Natural killer cell treated with Interleukin-12 subunit alpha and Interleukin-12 subunit beta and Interleukin-15 and Interleukin-18, amount 100 ng/mL, for 72 hours (primary cell): ENCODE measurements at places on chromosomes 6 and 20.

DNA sequence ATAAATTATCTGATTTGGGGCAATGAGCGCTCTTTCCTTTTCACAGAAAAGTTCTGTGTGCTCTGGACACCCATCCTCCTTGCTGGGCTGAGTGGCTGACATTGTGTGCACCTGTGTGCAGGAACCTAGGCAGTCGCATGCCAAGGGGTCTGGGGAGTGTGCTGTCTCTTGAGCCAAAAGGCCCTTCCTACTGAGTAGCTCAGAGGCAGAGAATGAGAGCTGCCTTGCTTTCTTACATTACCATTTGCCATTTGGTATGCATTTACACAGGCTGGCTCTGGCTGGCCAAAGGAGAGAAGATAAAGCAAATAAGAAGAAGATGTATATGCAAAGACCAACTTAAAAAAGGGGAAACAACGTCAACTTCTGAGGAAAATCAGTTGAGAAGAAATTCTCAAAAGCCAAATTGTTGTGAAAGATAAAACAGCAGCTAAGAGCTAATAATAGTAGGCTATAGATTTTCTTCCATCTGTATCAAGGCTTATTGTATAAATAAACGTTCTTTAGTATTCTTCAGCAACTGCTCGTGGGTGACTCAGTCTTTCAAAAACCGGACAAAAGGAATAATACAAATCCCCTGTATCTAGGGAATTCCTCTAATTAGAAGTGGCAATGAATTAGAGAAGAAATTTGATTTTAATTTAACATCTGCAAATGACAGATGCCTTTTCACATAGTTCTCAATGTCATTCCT is 121.9 kb downstream of the INSM1 start:
- no peak for DNase-seq

- no peak for DNase-seq
These were observed 656.3 kb upstream of the NOX3 start for GRCh38 chr6:156111913-156112312.

GRCh38 chr6:157187182-157188083 is 135.9 kb downstream of the TMEM242 start:
- DNase-seq = no peak

GRCh38 chr20:56690531-56691175 is 61.5 kb downstream of the TFAP2C start:
- no peak for DNase-seq

DNA sequence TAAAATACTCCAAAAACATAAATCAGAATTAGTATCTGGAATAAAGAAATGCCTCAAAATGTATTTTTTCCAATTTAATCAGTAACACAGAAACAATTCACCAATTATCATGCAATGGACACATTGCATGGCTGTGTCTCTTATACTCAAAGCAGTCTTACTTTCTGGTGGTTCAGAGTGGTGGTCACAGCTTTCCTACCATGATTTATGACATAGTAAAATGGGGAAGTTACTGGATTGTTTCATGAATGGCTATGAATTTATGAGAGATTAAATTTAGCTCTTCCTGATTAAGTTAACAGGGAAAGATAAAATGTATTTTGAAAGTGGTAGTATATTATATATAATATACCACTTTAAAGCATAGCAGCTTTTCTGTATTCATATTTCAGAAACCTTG is 331.5 kb upstream of the MAP3K7 start:
- DNase-seq = no peak

DNA sequence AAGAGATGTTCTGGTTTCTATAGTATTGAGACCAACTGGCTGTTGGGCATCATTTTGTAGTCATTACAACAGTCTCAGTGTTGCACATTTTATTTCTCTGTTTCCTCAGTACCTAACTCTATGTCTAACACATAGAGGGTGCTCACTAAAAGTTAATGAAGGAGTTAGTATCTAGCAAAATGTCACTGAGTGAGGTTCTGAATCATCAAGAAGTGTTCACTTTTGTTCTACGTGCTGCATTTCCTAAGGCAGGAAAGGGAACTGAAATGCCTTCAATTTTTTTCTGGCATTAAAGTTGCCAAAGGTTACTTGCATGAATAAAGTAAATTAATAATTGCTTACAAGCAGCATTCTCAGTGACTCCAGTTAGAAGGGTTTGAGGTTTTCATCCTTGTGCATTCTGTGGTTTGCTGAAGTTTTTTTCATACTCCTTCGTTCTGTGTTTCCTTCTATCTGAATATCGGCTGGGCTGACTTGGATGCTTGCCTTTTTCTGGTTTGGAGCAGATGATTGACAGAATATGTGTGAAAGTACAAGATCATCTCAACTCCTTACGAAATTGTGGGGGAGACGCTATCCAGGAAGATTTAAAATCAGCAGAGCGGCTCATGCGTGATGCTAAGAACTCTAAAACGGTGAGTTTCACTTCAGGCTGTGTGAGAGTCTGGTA is 114.5 kb upstream of the SCGN start:
- DNase-seq = no peak

GRCh38 chr20:7758406-7758805 is 181.9 kb downstream of the HAO1 start:
- no peak for DNase-seq

- no peak for DNase-seq
These were observed 161.1 kb downstream of the SYCP2 start for GRCh38 chr20:59772373-59772705.

GRCh38 chr6:11388983-11389944 is 148.3 kb upstream of the TMEM170B start:
- no peak for DNase-seq

DNA sequence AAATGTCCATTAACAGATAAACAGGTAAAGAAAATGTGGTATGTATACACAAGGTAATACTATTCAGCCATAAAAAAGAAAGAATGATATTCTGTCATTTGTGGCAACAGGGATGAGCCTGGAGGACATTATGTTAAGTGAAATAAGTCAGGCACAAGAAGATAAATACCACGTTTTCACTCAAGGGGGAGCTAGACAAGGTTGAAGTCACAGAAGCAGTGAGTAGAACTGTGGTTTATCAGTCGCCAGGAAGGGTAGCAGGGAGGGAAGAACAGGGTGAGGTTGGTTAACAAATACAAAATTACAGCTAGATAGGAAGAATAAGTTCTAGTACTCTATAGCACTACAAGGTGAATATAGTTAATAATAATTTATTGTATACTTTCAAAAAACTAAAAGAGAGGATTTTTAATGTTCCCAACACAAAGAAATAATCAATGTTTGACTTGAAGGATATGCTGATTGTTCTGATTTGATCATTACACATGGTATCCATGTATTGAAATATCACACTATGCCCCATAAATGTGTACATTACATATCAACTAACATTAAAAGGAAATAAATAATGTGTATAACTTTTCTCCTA is 21.1 kb downstream of the RTN4IP1 start:
- no peak for DNase-seq

DNA sequence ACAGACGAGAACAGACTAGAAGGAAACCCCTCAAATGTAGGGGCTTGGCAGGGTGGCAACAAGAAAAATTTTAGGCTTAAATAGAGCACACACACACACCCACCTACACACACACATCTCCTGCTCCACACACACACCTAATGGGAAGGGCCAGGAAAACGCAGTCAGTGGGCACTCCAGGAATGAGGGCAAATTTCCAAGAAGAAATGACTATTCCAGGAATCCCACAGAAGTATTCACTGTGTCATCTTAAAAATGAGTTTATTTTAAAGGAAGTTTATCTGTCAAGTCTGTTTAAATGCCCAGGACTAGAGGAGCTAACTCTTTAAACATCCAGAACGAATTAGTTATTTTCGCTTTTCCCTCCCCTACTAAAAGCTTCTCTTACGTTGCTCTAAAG is 13.0 kb downstream of the ALDH8A1 start:
- no peak for DNase-seq

GRCh38 chr6:22726966-22727365 is 157.6 kb downstream of the HDGFL1 start:
- no peak for DNase-seq

DNA sequence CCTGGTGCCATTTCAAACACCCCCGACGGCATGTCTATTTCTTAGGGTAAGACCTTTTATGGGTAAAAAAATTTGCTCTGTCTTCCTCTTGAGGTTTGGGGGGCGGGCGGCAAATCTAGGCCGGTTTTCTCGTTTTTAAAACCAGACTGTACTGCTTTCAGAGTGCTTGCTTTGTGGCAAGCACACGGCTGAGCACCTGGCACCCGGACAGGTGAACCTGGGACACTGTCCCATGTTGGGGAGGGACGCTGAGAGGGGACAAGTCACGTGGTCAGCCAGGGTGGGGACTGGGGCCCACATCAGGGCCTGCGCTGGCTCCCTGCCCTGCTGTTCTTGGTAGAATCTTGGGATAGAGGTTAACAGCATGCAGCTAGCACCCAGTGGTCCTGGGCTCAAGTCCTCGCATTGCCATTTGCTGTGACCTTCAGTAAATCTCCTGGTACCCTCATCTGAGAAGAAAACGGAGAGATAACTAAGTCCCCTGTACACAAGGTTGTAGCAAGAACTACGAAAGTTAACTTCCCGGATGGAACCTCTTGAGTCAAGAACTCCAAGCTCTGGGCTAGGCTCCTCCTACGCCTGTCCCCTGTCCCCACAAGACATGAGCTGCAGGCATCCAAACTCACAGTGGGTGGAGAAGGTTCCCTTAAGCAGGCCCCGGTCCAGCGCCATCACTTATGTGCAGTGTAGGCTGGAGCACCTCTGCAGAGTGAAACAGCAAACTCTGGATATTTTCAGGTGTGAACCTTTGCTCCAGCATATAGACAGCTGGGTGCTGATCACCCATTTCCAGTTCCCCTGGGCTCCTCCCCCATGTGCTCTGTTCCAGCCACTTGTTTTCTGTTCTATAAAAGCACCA is 41.7 kb downstream of the PMEPA1 start:
- DNase-seq = no peak

DNA sequence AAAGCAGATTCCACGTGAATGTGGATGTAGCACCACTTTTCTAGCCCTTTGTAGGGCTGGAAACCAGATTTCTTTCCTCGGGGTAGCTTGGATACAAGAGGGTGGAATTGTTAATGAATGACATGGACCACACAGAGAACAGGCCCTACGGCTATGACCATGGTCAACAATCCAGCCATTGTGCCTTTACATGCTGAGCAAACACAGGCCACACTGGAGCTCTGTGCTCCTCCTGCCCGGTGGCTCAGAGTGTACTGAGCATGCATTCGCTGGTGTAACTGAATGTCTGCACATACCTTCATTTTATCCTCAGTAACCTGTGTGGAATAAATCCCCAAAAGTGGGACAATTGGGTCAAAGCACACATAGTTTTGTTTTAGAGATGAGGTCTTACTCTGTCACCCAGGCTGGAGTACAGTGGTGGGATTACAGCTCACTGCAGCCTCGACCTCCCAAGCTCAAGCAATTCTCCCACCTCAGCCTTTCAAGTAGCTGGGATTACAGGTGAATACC is 32.8 kb downstream of the LRP11 start:
- DNase-seq = no peak

- DNase-seq = no peak
These were observed 22.0 kb downstream of the KLHL31 start for GRCh38 chr6:53643481-53643965.
